Activated T-cell treated with anti-CD3 and anti-CD28 coated beads, Interleukin-2, amount 50 U/mL, for 4 hours (primary cell): ENCODE measurements at places on chromosomes 7 and 10. TPM values are rescaled to one million over a fixed set of nuclear protein-coding genes. Genes with fewer than 3 reads are reported as not detected.

GRCh38 chr10:88347597-88348304 lies 235.4 kb downstream of the RNLS start:
- no peak for DNase-seq

DNA sequence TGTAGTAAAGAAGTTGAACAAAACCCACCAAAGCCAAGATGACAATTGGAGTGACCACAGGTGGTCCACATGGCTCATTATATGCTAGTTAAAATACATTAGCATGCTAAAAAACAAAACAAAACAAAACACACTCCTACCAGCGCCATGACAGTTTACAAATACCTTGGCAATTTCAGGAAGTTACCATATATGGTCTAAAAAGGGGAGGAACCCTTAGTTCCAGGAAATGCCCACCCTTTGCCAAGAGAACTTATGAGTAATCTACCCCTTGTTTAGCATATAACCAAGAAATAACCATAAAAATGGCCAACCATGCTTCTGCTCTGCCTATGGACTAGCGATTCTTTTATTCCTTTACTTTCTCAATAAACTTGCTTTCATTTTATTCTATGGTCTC lies 979.1 kb upstream of the POT1 start:
- no peak for DNase-seq

The GRID2IP gene
- total RNA-seq, result not detected

The DNAH11 gene
- not detected for total RNA-seq

The URGCP gene
- 32.5 TPM for total RNA-seq
